ENCODE measurements at places on chromosomes 3 and 15. TPM values are rescaled to one million over a fixed set of nuclear protein-coding genes. Genes with fewer than 3 reads are reported as not detected.

NOX5 gene
- not detected for total RNA-seq

CASR gene
- total RNA-seq = not detected

TM6SF1 gene
- total RNA-seq = not detected

EFCC1 gene
- not detected for total RNA-seq

GUCA1C gene
- not detected for total RNA-seq

FBXO40 gene
- total RNA-seq = not detected

CAMK2N2 gene
- 5.0 TPM for total RNA-seq

FETUB gene
- not detected for total RNA-seq

ALPK3 gene
- under 0.01 TPM for total RNA-seq

UPK1B gene
- not detected for total RNA-seq

CYP19A1 gene
- 2.4 TPM for total RNA-seq
